ENCODE measurements at places on chromosomes 16 and 17. TPM values are rescaled to one million over a fixed set of nuclear protein-coding genes. Genes with fewer than 3 reads are reported as not detected.

- peaks cover 31% of the 10 kb centered on the region for H3K4me1 ChIP-seq
- H3K4me3 ChIP-seq, result no peak overlapping the region
- peak overlapping the region; percentile 73 for H3K27ac ChIP-seq
- H3K27me3 ChIP-seq, result no peaks in the 10 kb centered on the region
Observed at GRCh38 chr17:64216000-64216337, 47.1 kb downstream of the TEX2 start.

Gene G6PC1
- 0.68 TPM for total RNA-seq

GRCh38 chr17:7858522-7858810 is 663 bp downstream of the CYB5D1 start:
- H3K27ac ChIP-seq, result peak overlapping the region; percentile 95
- no peaks in the 10 kb centered on the region for H3K36me3 ChIP-seq
- DNase-seq, result peak; percentile 53
- peaks cover 33% of the 10 kb centered on the region for H3K4me1 ChIP-seq

Gene CHST5
- total RNA-seq, result 17.6 TPM

Gene KRTAP4-12
- total RNA-seq, result not detected

DNA sequence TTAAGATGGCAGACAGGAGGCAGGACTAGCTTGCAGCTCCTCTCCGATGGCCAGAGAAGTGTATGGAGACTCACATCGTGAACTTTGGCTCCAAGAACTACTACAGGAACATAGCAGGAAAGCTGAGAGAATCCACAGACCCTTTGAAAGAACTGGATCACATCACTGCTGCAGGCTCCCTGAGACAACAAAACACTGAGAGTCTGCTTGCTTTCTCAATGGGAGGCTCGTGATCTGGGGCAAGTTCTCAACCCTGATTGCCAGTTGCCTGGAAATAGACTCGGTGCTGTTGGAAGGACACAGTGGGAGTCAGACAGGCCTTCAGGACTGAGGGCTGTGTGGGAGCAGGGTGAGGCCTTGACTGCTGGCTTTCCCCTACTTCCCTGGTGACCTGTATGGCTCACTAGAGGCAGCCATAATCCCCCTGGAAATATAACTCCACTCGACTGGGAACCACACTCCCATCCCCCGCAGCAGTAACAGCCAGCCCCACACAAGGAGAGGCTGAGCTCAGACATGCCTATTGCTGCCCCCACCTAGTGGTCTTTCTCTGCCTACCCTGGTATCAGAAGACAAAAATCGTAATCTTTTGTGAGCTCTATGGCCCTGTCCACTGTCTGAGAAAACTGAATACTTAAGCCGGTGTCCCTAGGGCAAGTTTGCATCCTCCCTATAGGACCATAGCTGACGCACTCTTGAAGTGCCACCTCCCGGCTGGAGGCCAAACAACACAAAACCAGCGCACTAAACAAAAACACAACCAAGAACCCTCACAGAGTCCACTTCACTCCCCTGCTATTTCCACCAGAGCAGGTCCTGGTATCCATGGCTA is 238.4 kb downstream of the CEP112 start:
- no peaks in the 10 kb centered on the region for H3K27me3 ChIP-seq
- DNase-seq, result no peak
- no peaks in the 10 kb centered on the region for H3K4me1 ChIP-seq
- no peak overlapping the region for H3K4me3 ChIP-seq
- H3K36me3 ChIP-seq, result no peaks in the 10 kb centered on the region
- no peak overlapping the region for H3K27ac ChIP-seq

DNA sequence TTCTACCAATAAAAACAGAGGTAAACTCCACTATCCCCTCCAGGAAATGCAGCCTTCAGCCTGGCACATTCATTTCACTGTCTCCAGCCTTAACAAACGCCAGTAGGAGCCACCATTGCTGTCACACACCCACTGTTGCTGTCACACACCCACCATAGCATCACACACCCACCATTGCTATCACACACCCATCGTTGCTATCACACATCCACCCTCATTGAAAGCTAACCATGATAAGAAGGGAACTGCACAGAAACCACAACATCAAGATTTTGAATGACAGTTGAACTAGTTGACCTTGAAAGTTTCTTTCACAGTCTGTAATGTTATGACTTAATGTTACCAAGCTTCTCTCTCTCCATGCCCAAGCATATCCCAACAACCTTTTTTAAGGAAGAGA is 38.1 kb downstream of the SHCBP1 start:
- H3K36me3 ChIP-seq, result no peaks in the 10 kb centered on the region
- H3K27me3 ChIP-seq, result no peaks in the 10 kb centered on the region

DNA sequence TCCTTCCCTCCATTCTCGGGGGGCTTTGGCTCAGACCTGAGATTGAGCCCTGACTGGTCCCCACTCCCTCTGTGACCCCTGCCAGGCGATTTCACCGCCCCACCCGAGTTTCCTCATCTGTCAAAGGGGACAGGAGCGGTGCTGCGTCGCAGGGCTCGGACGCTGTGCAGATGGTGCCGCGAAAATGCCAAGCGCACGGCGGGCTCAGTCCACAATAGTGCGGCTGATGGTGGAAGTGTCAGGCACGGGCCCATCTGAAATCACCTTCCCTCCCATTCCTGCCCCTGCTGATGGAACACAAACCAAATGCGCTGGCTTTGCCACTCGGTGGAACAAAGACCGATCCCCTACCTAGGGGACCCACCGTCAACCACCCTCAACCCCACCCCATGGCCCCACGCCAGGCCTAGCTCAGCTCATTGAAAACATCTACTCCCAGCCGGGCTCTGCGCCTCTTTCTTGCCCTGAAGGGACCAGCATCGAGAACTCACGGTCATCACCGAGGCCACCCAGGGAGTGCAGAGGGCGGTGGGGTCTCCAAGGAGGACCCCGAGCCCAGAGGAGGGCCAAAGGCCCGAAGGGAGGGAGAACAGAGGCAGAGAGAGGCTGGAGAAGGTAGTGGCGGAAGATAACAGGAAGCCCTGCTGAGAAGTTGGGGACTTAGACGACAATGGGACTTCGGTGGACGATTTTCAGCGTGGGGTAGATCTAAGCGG is 1.4 kb downstream of the CARHSP1 start:
- no peaks in the 10 kb centered on the region for H3K36me3 ChIP-seq
- peak overlapping the region; percentile 60 for H3K4me3 ChIP-seq
- H3K27ac ChIP-seq, result peak overlapping the region; percentile 95
- H3K4me1 ChIP-seq, result peaks cover 38% of the 10 kb centered on the region

Gene C17orf50
- total RNA-seq, result not detected

DNA sequence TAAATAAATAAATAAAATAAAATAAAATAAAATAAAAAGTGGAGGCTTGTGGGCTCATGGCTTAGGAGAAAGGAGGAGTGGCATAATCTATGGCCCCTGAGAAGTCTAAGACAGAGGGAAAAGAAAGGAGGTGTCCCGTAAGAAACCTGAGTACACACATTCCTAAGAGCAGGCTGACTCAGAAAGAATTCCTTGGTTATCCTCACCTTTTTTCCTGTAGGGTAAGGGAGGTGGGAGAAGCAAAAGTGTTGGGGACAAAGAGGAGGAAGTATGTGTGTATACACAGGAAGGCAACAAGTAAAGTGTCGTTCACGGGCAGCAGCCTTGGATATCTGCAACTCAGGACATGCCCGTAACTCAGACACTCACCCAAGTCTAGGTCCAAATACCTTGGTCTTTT is 29.3 kb downstream of the MARF1 start:
- no peaks in the 10 kb centered on the region for H3K4me1 ChIP-seq
- no peaks in the 10 kb centered on the region for H3K27me3 ChIP-seq
- H3K27ac ChIP-seq, result no peak overlapping the region
- DNase-seq, result no peak
- peaks cover 86% of the 10 kb centered on the region for H3K36me3 ChIP-seq
- H3K4me3 ChIP-seq, result no peak overlapping the region

Gene LSM12
- total RNA-seq, result 5.4 TPM

GRCh38 chr16:87792205-87792565 is 26.4 kb upstream of the KLHDC4 start:
- no peak overlapping the region for H3K27ac ChIP-seq
- H3K36me3 ChIP-seq, result no peaks in the 10 kb centered on the region
- no peaks in the 10 kb centered on the region for H3K4me1 ChIP-seq
- no peak overlapping the region for H3K4me3 ChIP-seq
- no peaks in the 10 kb centered on the region for H3K27me3 ChIP-seq
- DNase-seq, result no peak

- H3K4me3 ChIP-seq, result no peak overlapping the region
- H3K27me3 ChIP-seq, result no peaks in the 10 kb centered on the region
- H3K36me3 ChIP-seq, result no peaks in the 10 kb centered on the region
- H3K4me1 ChIP-seq, result peaks cover 5% of the 10 kb centered on the region
Observed at GRCh38 chr16:28621481-28622155, 11.8 kb upstream of the SULT1A1 start.

DNA sequence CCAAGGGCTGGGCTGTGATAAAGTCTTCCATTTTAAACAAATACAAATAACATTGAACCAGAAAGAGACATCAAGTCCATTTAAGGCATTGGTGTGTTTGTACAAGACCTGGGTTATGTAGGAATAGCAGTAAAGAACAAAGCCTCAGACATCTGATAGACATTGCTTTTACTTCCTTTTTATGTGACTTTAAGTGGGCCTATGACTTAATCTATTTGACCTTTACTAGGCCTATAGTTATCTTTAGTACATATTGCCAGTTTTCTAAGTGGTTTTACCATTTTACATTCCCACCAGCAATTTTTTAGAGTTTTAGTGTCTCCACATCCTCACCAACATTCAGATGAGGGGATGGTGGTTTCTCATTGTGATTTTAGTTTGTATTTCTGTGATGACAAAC is 298.8 kb downstream of the ZFHX3 start:
- no peak overlapping the region for H3K4me3 ChIP-seq
- H3K4me1 ChIP-seq, result no peaks in the 10 kb centered on the region
- no peaks in the 10 kb centered on the region for H3K36me3 ChIP-seq
- H3K27me3 ChIP-seq, result no peaks in the 10 kb centered on the region
- DNase-seq, result no peak
- no peak overlapping the region for H3K27ac ChIP-seq

DNA sequence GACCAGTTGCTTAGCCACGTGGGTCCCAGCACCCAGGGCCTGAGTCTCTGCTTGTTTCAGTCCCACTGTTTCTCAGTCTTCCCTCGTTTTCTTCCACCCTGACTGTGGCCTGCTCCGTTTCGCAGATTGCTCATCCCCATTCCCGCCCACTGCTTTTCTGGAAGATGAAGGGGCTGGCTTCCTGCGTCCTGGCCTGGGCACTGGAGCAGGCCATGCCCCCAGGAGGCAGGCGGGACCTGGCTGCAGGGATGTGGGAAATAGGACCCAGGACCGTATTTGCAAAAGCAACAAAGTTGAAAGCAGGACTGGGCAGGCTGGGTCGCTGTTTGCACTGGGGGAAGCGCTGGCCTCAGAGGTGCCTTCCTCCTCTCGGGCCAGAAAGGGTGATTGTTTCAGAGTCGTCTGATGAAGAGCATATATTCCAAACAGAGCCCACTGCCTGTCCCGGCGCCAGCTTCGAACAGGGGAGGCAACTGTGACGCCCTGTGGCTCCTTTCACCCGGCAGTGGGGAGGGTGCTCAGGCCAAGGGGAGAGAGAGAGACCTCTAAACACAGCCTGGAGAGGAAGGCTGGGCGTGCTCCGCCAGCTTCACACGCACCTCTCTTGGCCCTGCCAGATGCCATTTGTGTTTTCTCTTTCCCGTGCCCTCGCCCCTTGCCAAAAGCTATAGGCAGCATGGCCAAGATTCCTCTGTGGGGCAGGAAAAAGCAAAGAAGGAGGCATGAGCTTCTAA is 108.6 kb downstream of the CMIP start:
- no peaks in the 10 kb centered on the region for H3K36me3 ChIP-seq
- no peaks in the 10 kb centered on the region for H3K27me3 ChIP-seq
- no peak for DNase-seq
- H3K4me3 ChIP-seq, result no peak overlapping the region
- peak overlapping the region; percentile 53 for H3K27ac ChIP-seq

Gene NPW
- not detected for total RNA-seq

DNA sequence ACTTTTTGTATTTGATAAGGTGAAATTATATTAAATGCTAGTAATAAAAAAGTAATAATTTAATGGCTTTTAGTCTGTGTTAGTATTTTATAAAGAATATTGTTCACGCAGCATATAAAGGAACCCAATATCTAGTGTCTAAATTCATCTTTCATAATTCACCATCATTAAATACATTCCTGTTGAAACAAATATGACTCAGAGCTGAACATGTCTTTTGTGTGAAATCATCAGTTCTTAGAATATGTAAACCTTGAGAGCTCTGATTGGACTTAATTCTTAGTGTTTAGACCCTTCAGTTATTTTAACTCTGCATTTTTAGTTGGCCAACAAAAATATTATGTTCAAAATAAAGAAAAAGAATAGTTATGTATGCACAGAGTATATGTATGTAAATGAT is 71.8 kb downstream of the ABHD15 start:
- no peak overlapping the region for H3K27ac ChIP-seq
- no peak overlapping the region for H3K4me3 ChIP-seq
- no peak for DNase-seq
- H3K36me3 ChIP-seq, result peaks cover 62% of the 10 kb centered on the region
- H3K4me1 ChIP-seq, result no peaks in the 10 kb centered on the region

DNA sequence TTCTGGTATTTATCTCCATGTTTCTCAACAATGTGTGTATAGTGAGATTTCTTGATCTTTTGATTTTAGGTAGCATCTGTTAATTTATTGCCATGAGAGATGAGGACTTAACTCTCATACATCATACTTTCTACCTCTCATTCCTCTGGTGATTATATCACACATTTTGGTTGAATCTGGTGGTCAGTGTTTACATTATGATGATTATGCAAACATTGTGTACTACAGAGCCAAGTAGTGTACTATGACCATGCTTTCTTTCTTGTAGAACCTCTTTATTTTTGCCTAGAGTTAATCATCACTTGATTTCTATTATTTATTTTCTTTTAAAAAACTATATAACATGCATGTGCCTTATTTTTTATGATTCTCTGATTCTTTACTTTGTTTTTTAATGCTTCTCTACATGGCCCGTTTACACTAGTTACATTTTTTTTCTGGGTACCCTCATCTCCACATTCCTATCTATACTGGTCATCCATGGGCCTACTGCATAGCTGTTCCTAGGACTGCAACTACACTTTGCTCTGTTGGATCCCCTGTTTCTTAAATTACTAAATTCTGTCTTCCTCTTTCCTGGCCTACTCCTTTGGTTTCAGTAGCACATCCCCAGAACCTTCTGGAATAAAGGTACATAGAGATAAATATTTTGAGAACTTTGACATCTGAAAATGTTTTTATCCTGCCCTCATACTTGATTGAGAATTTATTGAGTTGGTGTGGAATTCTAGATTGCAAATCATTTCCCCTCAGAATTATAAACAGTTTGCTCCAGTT is 63.0 kb upstream of the LRRC37A3 start:
- no peak for DNase-seq
- no peak overlapping the region for H3K4me3 ChIP-seq
- no peaks in the 10 kb centered on the region for H3K36me3 ChIP-seq
- no peaks in the 10 kb centered on the region for H3K27me3 ChIP-seq
- H3K27ac ChIP-seq, result no peak overlapping the region

Gene SLC5A10
- not detected for total RNA-seq

Gene KRTAP9-4
- total RNA-seq, result not detected

Gene CBFA2T3
- total RNA-seq, result 4.0 TPM

Gene CHAD
- 9.6 TPM for total RNA-seq

Gene ZNF200
- total RNA-seq, result 13.0 TPM

- peaks cover 5% of the 10 kb centered on the region for H3K36me3 ChIP-seq
- DNase-seq, result no peak
- no peak overlapping the region for H3K27ac ChIP-seq
Observed at GRCh38 chr17:82186221-82186620, 26.4 kb downstream of the CCDC57 start.

Gene TMC5
- 14.5 TPM for total RNA-seq

- H3K27ac ChIP-seq, result no peak overlapping the region
- no peaks in the 10 kb centered on the region for H3K27me3 ChIP-seq
- peaks cover 14% of the 10 kb centered on the region for H3K4me1 ChIP-seq
- DNase-seq, result no peak
Observed at GRCh38 chr16:70665113-70665694, 18.8 kb downstream of the IL34 start.
